Thoracic aorta (tissue), 2 donors: ENCODE measurements at places on chromosomes 7 and 10.

DNA sequence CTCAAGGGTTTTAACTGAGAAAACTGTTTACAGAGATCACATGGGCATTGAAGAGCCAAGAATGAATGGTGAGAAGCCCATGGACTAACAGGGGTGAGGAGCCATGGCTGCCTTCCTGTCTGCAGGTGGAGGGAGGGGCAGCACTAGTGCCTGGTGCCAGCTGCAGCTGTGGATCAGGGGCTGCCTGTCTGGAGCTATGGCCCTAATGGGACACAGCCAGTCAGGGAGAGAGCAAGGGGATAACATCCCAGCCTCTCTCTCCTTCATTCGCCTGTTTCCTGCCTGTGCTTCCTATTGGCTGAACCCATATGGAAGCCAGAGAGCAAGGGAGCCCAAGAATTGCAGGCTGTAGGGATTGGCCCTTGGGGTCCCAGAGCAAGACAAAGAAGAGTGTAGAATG is 125.8 kb upstream of the GAD2 start:
- no peaks in the 10 kb centered on the region for H3K27me3 ChIP-seq
- no peak for DNase-seq
- no peak overlapping the region for H3K4me3 ChIP-seq
- no peaks in the 10 kb centered on the region for H3K36me3 ChIP-seq
- no peak overlapping the region for H3K27ac ChIP-seq

GRCh38 chr10:86189891-86190290 is 176.7 kb downstream of the GRID1 start:
- H3K4me1 ChIP-seq = no peaks in the 10 kb centered on the region
- H3K27me3 ChIP-seq = no peaks in the 10 kb centered on the region
- H3K4me3 ChIP-seq = no peak overlapping the region
- DNase-seq = no peak

DNA sequence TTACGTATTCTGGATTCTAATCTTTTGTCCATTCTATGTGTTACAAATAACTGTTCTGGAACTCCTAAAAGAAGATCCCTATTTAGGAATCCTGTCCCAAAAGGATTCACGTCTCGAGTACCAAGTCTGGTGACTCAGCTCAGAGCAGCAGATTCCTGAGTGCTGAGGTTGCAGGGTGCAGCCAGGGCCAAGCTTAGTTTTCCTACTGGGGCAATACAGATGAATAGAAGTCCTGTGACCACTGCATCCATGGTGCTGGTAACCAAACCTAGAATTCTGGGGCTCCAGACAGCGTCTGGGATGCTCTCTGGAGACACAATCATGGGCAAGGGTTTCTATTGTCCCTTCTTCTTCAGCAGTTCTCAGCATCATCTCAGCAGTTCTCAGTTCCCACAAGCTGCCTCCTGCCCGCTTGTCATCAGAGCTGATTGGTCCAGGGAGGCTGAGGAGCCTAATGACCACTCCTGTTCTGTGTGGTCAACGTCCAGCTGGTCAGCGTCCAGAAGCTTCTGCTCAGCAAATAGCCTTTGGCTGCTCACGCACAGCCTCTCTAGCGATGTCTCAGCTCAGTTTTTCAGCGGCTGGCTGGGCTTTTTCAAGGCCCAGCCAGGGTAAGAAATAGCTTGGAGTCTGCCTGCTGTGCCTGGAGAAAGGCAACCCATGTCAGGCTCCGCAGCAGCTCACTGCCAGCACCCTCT is 50.4 kb upstream of the C7orf33 start:
- H3K36me3 ChIP-seq = no peaks in the 10 kb centered on the region
- no peaks in the 10 kb centered on the region for H3K27me3 ChIP-seq
- peak overlapping the region; percentile 59 for H3K4me3 ChIP-seq
- H3K4me1 ChIP-seq = no peaks in the 10 kb centered on the region

DNA sequence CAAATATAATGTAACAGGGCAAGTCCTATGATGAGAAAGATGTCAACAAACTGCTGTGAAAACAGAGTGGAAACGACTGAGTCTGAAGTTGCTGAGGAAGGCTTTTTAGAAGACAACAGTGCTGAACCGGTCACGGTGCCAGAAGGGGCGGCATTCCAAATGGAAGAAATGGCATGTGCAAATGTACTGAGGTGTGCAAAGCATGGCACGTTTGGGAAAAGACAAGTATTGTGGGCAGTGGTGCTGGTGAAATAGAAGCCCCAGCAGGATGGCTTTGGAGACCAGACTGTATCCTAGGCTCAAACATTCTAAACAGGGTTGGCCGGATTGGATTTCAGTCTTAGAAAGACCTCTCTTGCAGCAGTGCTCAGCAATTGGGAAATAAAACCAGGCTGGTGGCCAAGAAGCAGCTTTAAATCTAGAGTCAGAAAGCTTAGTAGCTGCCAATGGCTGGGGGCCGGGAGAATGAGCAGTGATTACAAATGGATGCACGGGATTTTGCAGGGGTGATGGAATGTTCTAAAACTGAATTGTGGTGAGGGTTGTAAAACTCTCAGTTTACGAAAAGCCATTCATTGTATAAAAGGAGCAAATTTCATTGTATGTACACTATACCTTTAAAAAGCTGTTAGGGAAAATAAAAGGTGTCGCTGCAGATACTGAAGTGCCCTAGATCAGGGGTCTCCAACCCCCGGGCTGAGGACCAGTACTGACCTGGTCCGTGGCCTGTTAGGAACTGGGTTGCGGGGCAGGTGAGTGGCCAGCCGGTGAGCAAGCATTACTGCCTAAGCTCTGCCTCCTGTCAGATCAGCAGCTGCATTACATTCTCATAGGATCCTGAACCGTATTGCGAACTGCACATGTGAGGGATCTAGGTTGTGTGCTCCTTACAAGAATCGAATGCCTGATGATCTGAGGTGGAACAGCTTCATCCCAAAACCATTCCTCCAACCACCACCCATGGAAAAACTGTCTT is 141.6 kb downstream of the HIBADH start:
- peaks cover 16% of the 10 kb centered on the region for H3K36me3 ChIP-seq
- no peak overlapping the region for H3K27ac ChIP-seq
- no peaks in the 10 kb centered on the region for H3K4me1 ChIP-seq
- no peak overlapping the region for H3K4me3 ChIP-seq

DNA sequence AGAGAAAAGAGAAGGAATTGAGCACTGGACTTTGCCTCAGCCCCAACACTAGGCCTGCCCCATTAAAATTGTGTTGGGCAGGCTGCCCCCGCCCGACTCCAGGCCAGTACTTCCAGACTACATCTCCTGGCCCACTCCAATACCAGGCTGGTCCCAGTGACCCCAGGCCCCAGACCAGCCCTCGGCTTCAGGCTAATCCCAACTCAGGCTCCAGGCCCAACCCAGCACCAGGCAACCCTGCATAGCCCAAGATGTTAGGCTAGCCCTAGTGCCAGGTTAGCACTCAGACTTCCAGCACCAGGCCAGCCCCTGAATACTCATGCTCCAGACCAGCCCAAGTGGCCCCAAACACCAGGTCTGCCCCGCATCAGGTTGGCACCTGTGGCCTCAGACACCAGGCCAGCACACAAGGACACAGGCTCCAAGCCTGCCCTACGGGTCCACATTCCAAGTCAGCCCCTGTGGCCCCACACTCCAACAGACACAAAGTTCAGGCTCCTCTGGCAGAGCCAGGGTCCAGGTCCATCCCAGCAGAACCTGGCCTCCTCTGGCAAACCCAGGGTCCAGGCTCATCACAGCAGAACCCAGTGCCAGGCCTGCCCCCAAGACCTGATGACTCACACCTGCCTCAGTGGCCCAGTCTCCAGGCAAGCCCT is 20.3 kb downstream of the COG5 start:
- no peak overlapping the region for H3K27ac ChIP-seq
- H3K4me1 ChIP-seq = no peaks in the 10 kb centered on the region
- peaks cover 13% of the 10 kb centered on the region for H3K36me3 ChIP-seq
- H3K27me3 ChIP-seq = no peaks in the 10 kb centered on the region
- DNase-seq = no peak

DNA sequence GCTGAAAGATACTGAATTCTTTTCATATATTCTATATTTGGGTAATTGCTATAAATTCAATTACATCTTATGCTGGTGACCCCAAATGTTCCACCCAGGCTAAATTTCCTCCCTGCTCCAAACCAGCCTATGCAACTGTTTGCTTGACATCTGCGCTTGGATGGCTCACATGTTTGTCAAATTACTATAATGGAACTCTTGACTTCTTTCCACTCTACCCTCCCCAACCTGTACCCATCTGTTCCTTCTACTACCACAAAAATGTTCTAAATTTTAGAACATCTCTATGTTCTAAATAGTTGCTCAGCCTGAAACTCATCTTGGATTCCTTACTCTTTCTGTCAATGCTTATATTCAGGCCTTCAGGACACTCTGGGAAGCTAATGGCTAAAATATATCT is 249.9 kb upstream of the SMIM30 start:
- no peak overlapping the region for H3K4me3 ChIP-seq
- no peaks in the 10 kb centered on the region for H3K27me3 ChIP-seq
- DNase-seq = no peak

DNA sequence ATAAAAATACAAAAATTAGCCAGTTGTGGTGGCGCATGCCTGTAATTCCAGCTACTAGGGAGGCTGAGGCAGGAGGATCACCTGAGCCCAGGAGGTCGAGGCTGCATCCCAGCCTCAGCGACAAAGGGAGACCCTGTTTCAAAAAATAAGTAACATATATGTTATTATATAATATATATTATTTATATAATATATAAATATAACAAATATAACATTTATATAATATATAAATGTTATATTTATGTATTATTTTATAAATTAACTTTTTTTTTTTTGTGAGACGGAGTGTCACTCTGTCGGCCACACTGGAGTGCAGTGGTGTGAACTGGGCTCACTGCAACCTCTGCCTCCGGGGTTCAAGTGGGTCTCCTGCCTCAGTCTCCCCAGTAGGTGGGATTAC is 1.5 kb upstream of the POR start:
- H3K36me3 ChIP-seq = no peaks in the 10 kb centered on the region
- no peak for DNase-seq
- no peaks in the 10 kb centered on the region for H3K27me3 ChIP-seq
- peaks cover 31% of the 10 kb centered on the region for H3K4me1 ChIP-seq

DNA sequence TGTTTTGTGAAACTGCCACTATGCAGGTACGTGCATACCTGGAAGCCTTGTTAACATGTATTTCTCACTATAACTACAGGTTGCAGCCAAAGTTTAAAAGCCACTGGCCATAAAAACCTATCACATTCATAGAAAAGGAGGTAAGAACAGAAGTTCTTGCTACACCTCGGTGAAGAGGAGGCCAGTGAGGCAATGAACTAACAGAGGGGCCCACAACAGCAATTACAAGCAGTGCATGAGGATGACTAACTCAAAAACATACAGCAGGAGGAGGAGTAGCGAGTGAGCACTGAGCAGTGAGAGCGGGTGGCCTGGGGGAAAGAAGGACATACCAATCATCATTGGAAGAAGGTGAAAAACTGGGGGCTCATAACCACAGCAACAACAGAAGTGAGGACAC is 51.6 kb downstream of the NUDCD3 start:
- H3K36me3 ChIP-seq = no peaks in the 10 kb centered on the region
- H3K27ac ChIP-seq = no peak overlapping the region
- H3K27me3 ChIP-seq = no peaks in the 10 kb centered on the region
- H3K4me1 ChIP-seq = no peaks in the 10 kb centered on the region
- H3K4me3 ChIP-seq = no peak overlapping the region

DNA sequence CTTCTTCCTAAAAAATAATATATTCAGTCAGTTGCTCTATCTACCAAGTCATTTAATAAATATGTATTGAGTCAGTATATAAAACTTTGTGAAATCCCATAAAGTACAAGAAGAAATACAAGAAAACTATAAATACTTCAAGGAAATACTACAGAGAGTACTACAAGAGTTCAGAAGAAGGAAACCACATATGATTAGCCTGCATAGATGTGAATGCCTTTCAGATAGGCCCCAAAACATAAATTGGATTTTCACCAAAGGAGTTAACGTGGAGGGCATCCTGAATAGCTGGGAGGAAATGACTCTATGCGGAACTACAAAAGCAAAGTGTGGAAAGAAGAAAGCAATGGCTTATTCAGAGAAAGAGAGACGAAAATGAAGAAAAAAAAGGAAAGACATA is 120.1 kb downstream of the LRRN3 start:
- no peak overlapping the region for H3K27ac ChIP-seq
- no peaks in the 10 kb centered on the region for H3K27me3 ChIP-seq
- DNase-seq = no peak
- no peak overlapping the region for H3K4me3 ChIP-seq

- H3K4me3 ChIP-seq = peak overlapping the region; percentile 92
- peaks cover 26% of the 10 kb centered on the region for H3K4me1 ChIP-seq
- DNase-seq = no peak
- H3K36me3 ChIP-seq = no peaks in the 10 kb centered on the region
- peak overlapping the region; percentile 94 for H3K27ac ChIP-seq
- H3K27me3 ChIP-seq = no peaks in the 10 kb centered on the region
Measured at GRCh38 chr7:29988424-29989256, 961 bp downstream of the SCRN1 start.

DNA sequence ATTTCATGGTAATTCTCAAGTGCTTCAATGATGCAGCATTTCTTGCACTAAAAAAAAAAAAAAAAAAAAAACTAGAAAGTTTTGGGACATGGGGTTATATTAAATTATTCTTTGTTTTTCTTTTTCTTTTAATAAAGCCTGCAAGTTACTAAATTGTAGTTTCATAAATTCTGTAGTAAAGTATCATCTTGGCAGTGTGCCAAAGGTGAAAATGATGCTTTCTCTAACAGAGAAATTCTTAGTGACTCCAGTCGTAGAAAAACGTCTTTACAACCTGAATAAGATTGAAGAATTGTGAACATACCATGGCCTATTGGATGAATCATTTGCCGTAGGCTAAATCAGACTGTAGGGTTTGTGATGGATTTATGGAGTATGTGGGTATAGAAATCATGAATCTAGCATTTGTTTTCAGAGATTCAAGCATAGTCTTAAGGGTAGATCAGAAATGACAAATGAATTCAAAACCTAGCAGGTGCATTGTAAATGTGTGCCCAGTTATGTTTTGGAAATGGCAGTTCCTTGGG is 27.1 kb downstream of the RBM17 start:
- peak overlapping the region; percentile 60 for H3K27ac ChIP-seq
- no peaks in the 10 kb centered on the region for H3K27me3 ChIP-seq
- H3K4me1 ChIP-seq = peaks cover 23% of the 10 kb centered on the region
- H3K36me3 ChIP-seq = peaks cover 13% of the 10 kb centered on the region

GRCh38 chr10:101263150-101263752 is 34.0 kb upstream of the LBX1 start:
- no peaks in the 10 kb centered on the region for H3K36me3 ChIP-seq
- H3K27ac ChIP-seq = no peak overlapping the region
- H3K4me1 ChIP-seq = no peaks in the 10 kb centered on the region
- H3K27me3 ChIP-seq = no peaks in the 10 kb centered on the region

DNA sequence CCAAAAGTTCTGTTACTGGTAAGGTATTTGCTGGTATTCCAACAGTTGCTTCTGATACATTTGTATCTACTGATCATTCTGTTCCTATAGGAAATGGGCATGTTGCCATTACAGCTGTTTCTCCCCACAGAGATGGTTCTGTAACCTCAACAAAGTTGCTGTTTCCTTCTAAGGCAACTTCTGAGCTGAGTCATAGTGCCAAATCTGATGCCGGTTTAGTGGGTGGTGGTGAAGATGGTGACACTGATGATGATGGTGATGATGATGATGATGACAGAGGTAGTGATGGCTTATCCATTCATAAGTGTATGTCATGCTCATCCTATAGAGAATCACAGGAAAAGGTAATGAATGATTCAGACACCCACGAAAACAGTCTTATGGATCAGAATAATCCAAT is 131.0 kb downstream of the AASS start:
- H3K27me3 ChIP-seq = no peaks in the 10 kb centered on the region
- H3K4me1 ChIP-seq = no peaks in the 10 kb centered on the region
- H3K4me3 ChIP-seq = no peak overlapping the region
- no peak for DNase-seq
- no peak overlapping the region for H3K27ac ChIP-seq
